ENCODE measurements at places on chromosomes 1 and 21.

DNA sequence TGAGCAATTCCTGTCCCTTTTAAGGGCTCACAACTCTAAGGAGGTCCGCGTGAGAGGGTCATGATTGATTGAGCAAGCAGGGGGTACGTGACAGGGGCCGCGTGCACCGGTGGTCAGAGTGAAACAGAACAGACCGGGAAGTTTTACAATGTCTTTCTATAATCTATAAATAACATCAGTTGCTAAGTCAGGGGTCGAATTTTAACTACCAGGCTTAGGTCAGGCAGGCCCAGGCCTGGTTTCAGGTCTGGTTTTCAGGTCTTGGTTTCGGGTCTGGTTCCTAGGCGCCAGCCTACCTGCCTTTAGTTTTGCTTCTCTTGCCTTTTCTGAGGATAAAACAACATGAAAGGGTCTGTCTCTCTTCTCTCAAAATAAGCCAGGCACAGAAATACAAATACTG lies 476.0 kb upstream of the CAMK1G start:
- DNase-seq: no peak

- DNase-seq: no peak
These were observed 19.1 kb upstream of the CGN start for GRCh38 chr1:151492120-151492519.

DNA sequence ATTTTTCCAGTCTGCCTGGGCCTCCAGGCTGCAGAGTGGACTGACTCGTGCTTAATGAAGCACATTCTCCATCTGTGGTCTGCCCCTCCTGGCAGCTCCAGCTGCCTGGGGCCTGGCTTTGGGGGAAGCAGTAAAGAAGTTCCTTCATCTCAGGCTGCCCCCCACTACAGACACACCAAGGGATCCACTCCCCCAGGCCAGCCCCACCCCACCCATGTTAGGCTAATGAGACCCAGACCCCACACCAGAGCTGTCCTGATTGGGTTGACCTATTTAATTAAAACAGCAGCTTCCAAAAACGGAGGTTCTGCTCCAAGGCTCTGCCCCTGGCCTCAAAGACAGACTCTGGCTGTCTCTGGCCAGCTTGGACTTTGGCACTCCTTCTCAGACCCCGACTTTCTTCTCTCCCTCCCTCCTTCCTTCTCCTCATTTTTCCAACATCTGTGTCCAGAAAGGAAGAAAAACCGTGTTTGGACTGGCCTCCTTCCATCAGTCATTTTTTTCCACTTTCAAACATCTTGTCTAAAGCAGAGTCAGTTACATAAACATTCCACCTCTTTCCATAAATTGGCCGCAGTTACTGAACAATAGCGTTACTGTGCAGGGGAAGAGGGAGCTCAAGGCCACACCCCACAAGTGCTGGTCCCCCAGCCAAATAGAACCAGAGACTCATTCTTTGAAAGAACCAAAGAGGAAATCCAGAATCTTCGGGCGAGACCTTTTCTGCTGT lies 29.7 kb downstream of the SERTAD4 start:
- DNase-seq: no peak

DNA sequence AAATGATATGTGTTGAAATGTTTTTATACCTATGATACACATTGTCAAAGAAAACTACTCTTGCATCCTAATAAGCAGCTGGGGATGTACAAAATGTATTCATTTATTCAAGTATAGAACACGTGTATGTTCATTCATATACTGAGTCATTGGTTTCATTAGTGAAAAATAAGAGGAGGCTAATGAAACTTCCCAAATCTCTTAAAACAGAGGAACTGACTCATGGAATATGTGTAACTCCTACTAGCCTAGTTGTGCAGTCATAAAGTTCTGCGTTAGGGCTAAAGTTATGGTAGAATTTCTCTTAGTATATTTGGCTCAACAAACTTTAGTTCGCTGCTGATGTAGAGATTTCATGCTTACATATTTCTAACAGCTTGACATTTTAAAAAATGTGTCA lies 441.6 kb downstream of the NCAM2 start:
- DNase-seq: no peak

DNA sequence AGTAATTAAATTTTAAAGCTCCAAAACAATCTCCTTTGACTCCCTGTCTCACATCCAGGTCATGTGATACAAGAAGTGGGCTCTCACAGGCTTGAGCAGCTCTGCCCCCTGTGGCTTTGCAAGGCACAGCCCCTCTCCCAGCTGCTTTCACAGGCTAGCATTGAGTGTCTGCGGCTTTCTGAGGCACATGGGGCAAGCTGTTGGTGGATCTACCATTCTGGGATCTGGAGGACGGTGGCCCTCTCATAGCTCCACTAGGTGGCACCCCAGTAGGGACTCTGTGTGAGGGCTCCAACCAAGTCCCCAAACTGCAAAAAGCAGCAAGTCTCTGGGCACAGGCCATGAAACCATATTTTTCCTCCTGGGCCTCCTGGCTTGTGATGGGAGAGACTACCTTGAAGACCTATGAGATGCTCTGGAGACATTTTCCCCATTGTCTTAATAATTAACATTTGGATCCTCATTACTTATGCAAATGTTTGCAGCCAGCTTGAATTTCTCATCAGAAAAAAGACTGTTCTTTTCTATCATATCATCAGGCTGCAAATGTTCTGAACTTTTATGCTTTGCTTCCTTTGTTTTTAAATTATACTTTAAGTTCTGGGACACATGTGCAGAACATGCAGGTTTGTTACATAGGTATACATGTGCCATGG lies 554.1 kb upstream of the OLFM3 start:
- no peak for DNase-seq

DNA sequence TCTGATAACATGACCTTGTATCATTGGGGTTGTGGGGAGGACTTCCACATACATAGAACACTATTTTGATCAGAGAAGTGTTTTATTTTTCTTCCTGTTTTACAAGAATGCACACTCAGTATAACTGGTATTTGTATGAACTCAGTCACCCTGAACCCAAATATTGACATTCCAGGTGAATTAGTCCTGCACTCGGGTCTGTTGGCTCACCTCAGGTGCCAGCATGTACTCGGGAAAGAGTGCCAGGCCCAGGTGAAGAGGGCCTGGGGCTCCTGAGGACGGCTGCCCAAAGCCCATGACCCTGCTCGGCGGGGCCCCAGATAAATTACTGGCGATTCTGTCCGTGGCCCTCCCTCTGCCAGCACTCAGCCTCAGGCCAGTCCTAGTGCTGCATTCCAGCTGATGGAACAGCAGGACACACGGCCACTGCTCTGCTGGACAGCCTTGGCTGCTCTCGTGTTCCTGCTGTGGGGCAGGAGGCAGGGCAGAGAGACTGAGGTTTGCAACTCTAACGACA lies 75.4 kb upstream of the TMPRSS2 start:
- DNase-seq: no peak

DNA sequence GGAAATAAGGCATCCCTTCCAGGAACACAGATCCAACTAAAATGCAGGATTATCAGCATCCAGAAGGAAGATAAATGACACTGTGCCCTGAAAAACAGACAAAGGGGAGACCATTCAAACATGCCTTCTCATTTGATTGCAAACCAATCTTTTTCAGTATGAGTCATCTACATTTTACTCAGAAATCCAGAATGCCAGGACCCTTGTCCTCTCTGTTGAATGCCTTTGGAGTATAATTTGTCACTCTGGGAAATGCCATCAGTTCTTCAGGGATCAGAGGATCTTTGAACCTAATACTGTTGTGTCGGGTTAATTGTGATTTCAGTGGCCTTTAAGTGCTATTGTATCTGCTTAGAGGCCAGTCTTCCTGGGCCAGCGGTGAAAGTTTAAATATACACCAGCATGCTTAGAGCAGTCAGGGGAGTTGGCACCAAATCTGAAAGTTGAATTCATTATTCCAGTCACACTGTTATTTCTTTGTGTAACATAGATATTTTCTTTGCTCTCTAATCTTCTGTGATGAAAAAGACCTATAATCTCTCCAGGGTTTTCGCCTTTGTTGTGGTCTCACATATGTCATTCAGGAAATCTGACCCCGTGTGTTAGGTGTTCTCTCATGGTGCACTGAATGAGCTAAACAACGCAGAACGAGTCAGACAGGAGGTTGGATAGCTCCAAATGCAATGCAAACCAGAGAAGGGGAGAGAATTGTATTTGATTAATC lies 364.8 kb upstream of the SGIP1 start:
- DNase-seq: no peak

- no peak for DNase-seq
These were observed 6.2 kb downstream of the NECTIN4 start for GRCh38 chr1:161082996-161083747.

- DNase-seq: no peak
These were observed 68.0 kb downstream of the MEGF6 start for GRCh38 chr1:3543076-3544039.

- DNase-seq: peak; percentile 34
These were observed 2.2 kb downstream of the PAQR6 start for GRCh38 chr1:156245451-156246232.

DNA sequence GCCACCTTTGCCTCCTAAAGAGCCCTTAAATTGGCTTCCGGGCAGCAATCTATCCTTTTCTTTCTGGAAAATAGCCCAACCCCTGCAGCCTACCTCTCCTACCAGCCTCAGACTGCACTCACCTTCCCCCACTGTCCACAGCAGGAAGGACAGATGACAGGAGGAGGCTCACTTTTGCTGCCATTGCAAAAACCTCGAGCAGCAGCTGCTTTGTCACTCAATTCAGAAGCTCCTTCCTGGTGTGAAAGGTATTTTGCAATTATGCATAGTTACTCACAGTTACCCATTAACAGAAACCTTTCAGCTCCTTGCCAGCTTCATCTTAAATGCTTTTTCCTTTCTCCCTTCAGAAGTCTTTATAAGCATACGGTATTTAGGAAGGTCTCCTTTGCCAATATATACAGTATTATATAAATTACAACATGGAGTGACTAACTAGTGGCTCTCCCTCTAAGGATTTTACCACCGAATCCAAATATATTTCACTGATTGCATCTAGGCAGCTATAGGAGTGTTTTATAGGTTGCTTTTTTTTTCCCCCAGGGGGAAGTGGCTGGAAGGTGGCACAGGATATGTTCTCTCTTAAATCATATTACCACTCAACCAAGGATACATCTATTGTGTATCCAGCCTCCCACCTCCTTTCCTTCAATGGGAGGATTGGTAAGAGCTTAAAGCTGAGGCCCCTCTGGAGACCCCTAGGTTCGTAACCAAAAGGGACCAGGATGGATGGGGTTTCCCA lies 142.1 kb upstream of the IPO9 start:
- DNase-seq: no peak

GRCh38 chr1:163119707-163120106 lies 50.5 kb downstream of the RGS4 start:
- no peak for DNase-seq

DNA sequence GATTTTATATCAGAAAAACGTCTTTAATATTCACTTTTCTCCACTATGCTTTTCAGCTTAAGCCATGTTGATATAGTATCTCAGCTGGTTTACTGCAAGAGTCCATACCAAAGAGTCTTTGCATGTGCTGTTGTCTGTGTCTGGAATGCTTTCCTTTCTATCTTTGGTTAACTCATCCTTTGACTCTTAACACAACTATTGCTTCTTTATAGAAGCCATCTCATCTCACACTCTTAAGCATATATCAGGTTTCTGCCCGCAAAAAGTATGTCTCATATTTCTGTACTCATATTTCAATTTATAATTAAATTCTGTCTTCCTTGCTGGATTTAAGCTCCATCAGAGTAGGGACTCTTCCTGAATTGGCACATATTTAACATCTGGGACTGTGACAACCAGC lies 220.9 kb upstream of the KCNK2 start:
- no peak for DNase-seq

GRCh38 chr1:10824821-10825540 lies 28.5 kb upstream of the CASZ1 start:
- DNase-seq: no peak

GRCh38 chr1:240559781-240560180 lies 52.2 kb downstream of the GREM2 start:
- DNase-seq: no peak

DNA sequence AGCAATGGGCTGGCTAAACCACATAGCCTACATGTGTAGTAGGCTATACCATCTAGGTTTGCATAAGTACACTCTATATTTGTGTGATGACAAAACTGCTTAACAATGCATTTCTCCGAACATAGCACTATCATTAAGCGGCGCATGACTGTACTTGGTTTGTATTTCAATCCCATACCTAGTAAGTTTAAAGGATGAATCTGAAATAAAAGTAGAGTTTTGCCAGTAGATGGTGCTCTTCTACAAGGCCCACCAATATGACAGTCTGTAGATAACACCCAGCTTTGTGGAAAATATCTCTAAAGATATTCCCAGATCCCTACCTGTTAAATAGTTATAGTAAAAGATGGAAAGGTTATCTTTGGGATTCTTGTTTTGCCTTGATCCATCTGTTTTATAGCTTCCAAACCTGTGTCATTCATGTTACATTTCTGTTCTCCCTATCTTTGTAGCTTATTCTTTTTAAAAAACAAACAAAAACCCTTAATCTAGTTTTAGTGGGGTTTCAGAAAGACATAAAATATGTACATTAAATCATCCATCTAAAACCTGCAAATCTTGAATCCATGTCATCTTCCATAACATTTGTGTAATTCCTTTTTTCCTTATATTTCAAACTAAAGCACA lies 33.9 kb upstream of the ASPM start:
- peak; percentile 28 for DNase-seq

GRCh38 chr1:93328809-93329760 lies 16.6 kb upstream of the DR1 start:
- no peak for DNase-seq

- DNase-seq: no peak
These were observed 23.2 kb upstream of the EFCAB14 start for GRCh38 chr1:46742069-46742468.

- DNase-seq: no peak
These were observed 118.1 kb downstream of the DTL start for GRCh38 chr1:212153635-212154034.

DNA sequence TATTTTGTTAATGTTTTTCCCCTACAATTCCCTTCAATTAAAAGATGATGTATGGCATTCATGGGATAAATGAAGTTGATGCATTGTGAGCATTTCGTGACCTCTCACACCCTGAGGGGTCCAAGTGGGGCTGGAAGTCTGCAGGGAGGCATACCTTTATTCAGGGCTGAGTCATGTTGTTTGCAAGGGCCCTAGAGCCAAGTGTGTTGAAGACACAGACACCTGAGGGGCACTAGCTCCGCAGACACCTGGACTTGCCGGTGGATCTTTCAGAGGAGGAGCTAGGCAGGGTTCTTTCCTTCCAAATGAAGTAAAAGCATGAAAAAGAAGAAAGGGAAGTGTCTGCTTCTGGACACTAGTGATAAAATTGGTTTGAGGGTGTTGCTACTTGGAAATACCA lies 57.0 kb upstream of the RGS7 start:
- no peak for DNase-seq

GRCh38 chr1:199273837-199274379 lies 635.1 kb downstream of the PTPRC start:
- DNase-seq: no peak
